Subcutaneous preadipocyte (primary cell): ENCODE measurements at places on chromosomes 11 and 22. TPM values are rescaled to one million over a fixed set of nuclear protein-coding genes. Genes with fewer than 3 reads are reported as not detected.

Gene LRFN4
- total RNA-seq, result 27.2 and 28.9 TPM in 2 replicates

Gene RIC3
- not detected in 2 replicates for total RNA-seq

Gene KCNK4
- not detected in 2 replicates for total RNA-seq

Gene TMA7B
- not detected in 2 replicates for total RNA-seq

Gene TSPAN32
- under 0.01 and 0.37 TPM in 2 replicates for total RNA-seq

Gene RBFOX2
- 126 and 156 TPM in 2 replicates for total RNA-seq

Gene PHF21B
- total RNA-seq, result 0.20 TPM in 1 of 2 replicates, not detected in the other

Gene P4HA3
- total RNA-seq, result 0.73 and 0.98 TPM in 2 replicates

Gene SLN
- total RNA-seq, result not detected in 2 replicates

Gene FAT3
- 0.20 and 0.37 TPM in 2 replicates for total RNA-seq

Gene RTN4R
- total RNA-seq, result 0.59 TPM in 1 of 2 replicates, not detected in the other

Gene DENND6B
- total RNA-seq, result 0.39 and 2.2 TPM in 2 replicates

Gene MS4A2
- total RNA-seq, result not detected in 2 replicates

Gene GLB1L2
- 1.1 and 3.5 TPM in 2 replicates for total RNA-seq

Gene RAB3IL1
- total RNA-seq, result 13.5 and 16.5 TPM in 2 replicates

Gene SUSD2
- total RNA-seq, result 2.9 and 15.6 TPM in 2 replicates

Gene CASP5
- not detected in 2 replicates for total RNA-seq

Gene NCAM1
- 0.20 and 0.37 TPM in 2 replicates for total RNA-seq

Gene CALCA
- not detected in 2 replicates for total RNA-seq

Gene MUC5AC
- total RNA-seq, result not detected in 2 replicates

Gene LRRC56
- 0.20 and 0.37 TPM in 2 replicates for total RNA-seq

Gene SNX32
- 1.2 and 2.9 TPM in 2 replicates for total RNA-seq

Gene FOLR2
- total RNA-seq, result not detected in 2 replicates

Gene SMTNL1
- not detected in 2 replicates for total RNA-seq

Gene CNGA4
- total RNA-seq, result 0.37 TPM in 1 of 2 replicates, not detected in the other

Gene C11orf42
- total RNA-seq, result not detected in 2 replicates

Gene SPDYC
- total RNA-seq, result not detected in 2 replicates

Gene SCGB1C1
- total RNA-seq, result not detected in 2 replicates

Gene KIF18A
- total RNA-seq, result 14.0 and 22.1 TPM in 2 replicates

Gene HBG1
- not detected in 2 replicates for total RNA-seq

Gene MUC2
- total RNA-seq, result not detected in 2 replicates

Gene BET1L
- 16.4 and 17.3 TPM in 2 replicates for total RNA-seq

Gene NXPE4
- total RNA-seq, result not detected in 2 replicates

Gene MRGPRE
- 0.20 and 0.73 TPM in 2 replicates for total RNA-seq

Gene KCTD21
- 9.2 and 9.4 TPM in 2 replicates for total RNA-seq

Gene VPREB1
- not detected in 2 replicates for total RNA-seq

Gene USH1C
- not detected in 2 replicates for total RNA-seq

Gene SERPING1
- 6.5 and 48.9 TPM in 2 replicates for total RNA-seq

Gene KCNJ11
- not detected in 2 replicates for total RNA-seq

Gene KCNK7
- total RNA-seq, result 0.37 TPM in 1 of 2 replicates, not detected in the other

Gene PAMR1
- total RNA-seq, result 323 and 383 TPM in 2 replicates

Gene F2
- total RNA-seq, result not detected in 2 replicates

Gene HPX
- total RNA-seq, result 0.37 and 0.98 TPM in 2 replicates

Gene CDHR5
- total RNA-seq, result not detected in 2 replicates

Gene OR8G5
- total RNA-seq, result not detected in 2 replicates

Gene SLC22A9
- not detected in 2 replicates for total RNA-seq
